ENCODE measurements at places on chromosomes 6 and 20.

GRCh38 chr6:56521454-56521853, 121.2 kb downstream of the DST start:
- no peak for DNase-seq

GRCh38 chr20:47421076-47421475, 64.6 kb upstream of the ZMYND8 start:
- DNase-seq = no peak

DNA sequence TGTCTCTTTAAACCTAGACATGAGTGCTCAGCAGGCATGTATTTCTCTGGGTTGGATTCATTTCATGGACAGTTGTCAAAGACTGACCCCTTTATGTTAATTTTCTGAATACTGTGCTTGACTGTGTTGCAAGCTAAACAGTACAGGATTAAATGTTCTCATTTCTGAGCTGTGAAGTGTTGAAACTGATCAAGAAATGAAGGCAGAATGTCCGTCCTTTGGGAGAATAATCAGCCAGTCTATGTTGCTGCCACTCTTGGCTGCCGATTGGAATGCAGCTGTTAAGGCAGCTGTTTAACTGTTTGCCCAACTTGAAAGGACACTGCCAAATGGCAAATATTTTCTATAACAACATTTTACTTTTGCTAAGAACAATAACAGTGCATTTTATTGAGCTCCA, 87.3 kb downstream of the CEP57L1 start:
- no peak for DNase-seq

- DNase-seq = no peak
These were observed 84.5 kb downstream of the SLC16A10 start for GRCh38 chr6:111171577-111172400.

- no peak for DNase-seq
These were observed 7.9 kb upstream of the NELFCD start for GRCh38 chr20:58973179-58973578.

- DNase-seq = no peak
These were observed 9.2 kb downstream of the TUBB2A start for GRCh38 chr6:3147914-3148757.

GRCh38 chr6:26129656-26130055, 42.4 kb downstream of the HFE start:
- DNase-seq = no peak

GRCh38 chr20:37845241-37845681, 57.7 kb upstream of the VSTM2L start:
- DNase-seq = no peak

GRCh38 chr6:144250276-144250675, 34.9 kb upstream of the UTRN start:
- no peak for DNase-seq

GRCh38 chr6:154508573-154509375, 1.7 kb downstream of the CNKSR3 start:
- peak; percentile 44 for DNase-seq

DNA sequence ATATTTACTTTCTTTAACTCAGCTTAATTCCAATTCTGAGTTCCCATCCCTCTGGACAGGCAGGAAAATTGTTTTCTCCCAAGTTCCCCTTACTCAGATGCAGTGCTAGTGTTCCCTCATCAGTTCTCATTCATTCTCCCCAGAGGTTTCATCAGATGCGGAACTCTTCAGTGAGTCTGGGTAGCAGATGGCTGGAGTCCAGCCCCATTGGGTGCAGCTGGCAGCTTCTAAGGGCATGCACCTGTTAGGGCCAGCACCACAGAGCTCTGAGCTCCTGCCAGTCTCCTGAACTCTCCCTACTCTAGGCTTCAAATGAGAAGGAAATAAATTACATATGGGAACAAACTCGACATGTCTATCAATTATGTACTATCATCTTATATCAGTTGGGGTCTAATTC, 76.6 kb downstream of the SOD2 start:
- no peak for DNase-seq
